ENCODE measurements at places on chromosomes 1 and 21.
A peak's percentile ranks its signal among the peaks of the same experiment; 100 is the strongest.

GRCh38 chr1:118104951-118105350 lies 80.1 kb downstream of the SPAG17 start:
- no peak for DNase-seq

- peak; percentile 70 for DNase-seq
Observed at GRCh38 chr21:37257967-37258877, 8.9 kb downstream of the VPS26C start.

- DNase-seq = no peak
Observed at GRCh38 chr1:59592924-59593323, 221.8 kb upstream of the HOOK1 start.

DNA sequence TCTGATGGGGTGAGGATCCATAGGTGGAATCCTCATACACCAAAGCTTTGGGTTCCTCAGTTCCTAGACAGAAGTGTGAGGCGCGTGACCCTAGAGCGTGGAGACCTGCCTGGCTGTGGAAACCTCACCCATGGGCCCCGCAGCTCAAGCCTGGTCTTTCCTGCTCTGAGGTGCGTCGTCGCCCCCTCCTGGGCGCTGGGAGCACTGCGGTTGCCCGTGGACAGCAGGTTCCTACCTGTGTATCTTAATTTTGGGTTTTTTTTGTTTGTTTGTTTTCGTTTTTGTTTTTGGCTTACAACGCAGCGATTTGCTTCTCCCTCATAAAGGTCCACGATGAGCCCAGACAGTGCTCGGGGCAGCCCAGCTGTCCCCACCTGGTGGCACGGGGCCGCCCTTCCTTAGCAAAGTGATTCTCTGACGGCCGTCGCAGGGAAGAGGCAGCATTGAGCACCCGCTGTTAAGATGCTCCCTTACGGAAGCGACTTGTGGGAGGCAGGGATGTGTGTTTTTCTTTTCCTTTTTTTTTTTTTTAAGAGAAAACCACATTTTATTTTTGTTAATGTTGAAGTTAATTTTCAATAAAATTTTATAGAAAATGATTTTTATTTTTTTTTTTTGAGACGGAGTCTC lies 36.5 kb upstream of the TRAPPC10 start:
- DNase-seq = peak; percentile 59

- DNase-seq = no peak
Observed at GRCh38 chr1:3463891-3464648, 9.6 kb downstream of the ARHGEF16 start.

- no peak for DNase-seq
Observed at GRCh38 chr1:158002022-158002630, 8.7 kb downstream of the KIRREL1 start.

DNA sequence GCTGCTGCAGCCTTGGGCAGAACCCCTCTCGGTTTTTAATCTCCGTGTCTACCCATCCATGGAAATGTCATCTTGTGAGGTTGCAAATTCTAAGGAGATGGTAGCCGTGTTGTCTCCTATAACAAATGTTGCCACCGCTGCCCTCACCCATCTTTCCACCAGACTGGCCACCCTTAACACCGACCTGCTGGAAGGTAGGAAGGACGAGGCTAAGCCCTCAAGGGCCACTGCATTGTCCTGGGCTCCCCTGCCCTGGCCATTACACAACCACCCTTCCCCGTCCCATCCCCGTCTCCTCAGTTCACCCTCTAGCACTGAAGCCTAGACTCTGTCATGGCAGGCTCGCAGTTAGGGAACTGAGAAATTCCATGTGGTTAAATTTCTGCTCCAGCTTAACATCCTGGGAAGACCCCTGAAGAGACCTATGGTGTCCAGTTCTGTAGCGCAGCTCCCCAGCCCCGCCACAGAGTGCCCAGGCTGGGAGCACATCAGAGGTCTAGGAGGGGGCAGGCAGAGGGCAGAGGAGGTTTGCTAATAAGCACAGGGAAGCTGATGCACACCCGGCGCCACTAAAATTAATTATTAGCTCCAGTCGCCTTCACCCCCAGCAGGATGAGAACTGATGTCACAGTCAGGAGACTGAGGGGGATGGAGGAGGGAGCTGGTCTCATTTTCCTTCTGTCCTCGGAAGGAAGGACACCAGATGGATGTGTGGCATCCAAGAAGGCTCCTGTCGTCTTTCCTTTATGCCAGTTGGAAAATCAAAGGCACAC lies 38.3 kb downstream of the STUM start:
- DNase-seq = no peak

- DNase-seq = no peak
Observed at GRCh38 chr1:183588827-183589226, 1.4 kb downstream of the NCF2 start.

GRCh38 chr1:204419064-204419403 lies 7.4 kb upstream of the PPP1R15B start:
- DNase-seq = no peak

GRCh38 chr1:27350663-27351540 lies 9.1 kb downstream of the SYTL1 start:
- DNase-seq = no peak

DNA sequence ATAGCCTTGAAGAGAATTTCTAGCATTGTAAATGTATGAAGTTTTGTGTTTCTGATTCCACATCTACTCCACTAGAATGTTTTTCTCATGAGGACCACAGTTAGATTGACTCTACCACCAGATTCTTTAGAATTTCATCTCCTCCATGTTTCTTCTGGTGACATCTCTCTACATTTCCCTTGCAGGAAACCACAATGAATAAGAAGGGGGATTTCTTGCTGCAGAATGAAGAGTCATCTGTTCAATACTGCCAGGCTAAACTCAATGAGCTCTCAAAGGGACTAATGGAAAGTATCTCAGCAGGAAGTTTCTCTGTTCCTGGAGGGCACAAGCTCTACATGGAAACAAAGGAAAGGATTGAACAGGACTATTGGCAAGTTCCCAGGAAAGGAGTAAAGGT lies 18.6 kb downstream of the GBP6 start:
- DNase-seq = no peak

DNA sequence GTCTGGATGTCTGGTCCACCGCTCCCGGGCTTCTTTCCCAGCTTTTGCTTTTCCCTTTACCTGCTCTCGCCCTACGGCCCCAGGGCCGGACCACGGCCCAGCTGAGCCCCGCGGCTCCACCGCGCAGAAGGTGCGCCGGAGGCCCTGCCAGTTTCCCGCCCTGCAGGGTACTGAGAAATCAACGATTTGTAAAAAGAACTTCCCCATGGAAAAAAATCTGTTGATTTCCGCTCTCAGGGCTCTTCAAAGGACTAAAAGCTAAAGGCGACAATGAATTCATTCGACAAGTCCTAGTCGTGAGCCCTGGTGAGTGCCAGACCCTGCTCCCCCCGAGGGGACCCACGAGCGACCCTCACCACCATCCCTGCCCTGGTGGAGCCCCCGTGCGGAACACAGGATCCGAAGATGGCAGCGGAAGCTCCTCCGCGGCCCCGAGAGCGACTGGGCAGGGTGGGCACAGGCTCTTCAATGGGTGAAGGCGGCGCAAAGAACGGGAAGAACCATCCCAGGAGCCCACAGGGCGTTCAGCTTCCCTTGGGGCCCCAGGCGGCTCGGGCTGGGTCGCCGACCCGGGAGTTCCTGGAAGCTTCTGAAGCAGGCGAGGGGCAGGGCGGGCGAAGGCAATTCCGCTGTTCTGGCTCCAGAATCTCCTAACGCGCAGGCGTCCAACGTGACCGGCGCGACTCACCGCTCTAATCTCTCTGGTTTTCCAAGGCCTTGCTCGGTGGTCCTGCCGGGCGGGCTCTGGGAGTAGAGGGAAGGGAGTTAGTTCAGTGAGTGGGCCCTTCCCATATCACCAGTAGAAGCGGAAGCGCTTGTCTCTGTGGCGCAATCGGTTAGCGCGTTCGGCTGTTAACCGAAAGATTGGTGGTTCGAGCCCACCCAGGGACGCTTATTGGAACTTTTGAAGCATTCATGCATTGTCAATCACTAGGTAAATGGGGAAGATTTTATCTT lies 6.6 kb upstream of the RNU1-2 start:
- peak; percentile 22 for DNase-seq

DNA sequence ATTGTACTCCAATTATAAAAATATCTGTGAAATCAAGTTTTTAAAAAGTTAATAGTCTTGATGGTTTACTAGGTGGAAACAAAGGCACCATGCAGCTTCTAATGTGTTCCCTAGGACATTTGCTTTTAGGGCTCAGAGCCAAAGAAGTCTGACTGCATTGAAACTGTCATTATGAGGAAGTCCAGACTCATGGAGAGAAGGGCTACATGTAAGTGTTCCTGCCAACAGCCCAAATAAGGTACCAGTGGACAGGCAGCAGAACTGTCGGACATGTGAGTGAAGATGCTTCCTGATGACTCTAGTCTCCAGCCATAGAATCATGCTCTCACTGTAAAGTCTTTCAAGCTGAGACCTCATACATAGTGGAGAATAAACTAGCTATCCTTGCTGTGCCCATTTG lies 287.6 kb downstream of the AKT3 start:
- no peak for DNase-seq

GRCh38 chr1:227318853-227319607 lies 738 bp upstream of the CDC42BPA start:
- DNase-seq = no peak

GRCh38 chr1:39632323-39632681 lies 7.1 kb downstream of the HEYL start:
- DNase-seq = no peak

- no peak for DNase-seq
Observed at GRCh38 chr1:18484721-18485120, 4.0 kb downstream of the KLHDC7A start.

GRCh38 chr1:229370601-229371021 lies 27.8 kb upstream of the CCSAP start:
- DNase-seq = no peak

- DNase-seq = no peak
Observed at GRCh38 chr1:30184393-30185141, 538.8 kb downstream of the MATN1 start.

DNA sequence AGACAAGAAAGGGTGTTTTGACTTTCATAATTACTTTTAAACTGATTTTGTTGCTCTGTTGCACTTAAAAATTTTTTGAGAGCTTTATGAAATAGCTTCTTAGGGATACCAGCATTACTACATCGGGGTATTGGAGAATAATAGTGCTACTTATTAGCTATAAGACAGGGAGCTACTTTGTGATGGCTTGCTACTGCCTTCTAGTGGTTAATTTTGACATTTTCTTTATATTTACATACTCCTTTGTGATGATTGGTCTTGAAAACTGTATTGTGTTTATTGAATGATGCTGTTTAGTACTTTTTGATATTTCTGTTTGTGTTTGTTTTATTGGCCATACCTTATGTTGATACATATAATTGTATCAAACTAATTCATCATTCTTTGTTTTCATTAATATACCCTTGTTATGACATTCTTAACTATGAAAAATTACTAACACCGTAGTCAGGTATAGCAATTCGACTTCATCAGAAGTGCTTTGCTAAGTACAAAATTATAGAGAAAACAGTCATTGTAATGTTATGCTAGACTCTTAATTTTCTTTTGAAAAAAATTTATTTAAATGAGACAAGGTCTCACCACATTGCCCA lies 85.5 kb downstream of the CLIC4 start:
- no peak for DNase-seq

DNA sequence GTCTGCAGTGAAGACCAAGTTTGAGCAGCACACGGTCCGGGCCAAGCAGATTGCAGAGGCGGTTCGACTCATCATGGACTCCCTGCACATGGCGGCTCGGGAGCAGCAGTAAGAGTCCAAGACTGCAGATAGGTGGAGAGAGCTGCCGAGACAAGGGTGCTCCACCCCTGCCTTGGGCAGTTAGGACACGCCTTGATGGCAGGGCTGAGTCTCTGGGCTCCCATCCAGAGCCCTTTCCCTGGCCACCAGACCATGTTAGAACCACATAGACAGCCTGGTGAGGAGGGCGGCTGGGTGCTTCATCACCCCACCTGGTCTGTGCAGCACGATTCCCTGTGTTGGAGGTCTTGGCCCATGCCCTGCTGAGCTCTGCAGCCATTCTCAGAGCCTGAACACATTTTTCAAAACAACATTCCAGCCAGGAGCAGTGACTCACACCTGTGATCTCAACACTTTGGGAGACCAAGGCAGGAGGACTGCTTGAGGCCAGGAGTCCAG lies 17.3 kb upstream of the MIIP start:
- no peak for DNase-seq

DNA sequence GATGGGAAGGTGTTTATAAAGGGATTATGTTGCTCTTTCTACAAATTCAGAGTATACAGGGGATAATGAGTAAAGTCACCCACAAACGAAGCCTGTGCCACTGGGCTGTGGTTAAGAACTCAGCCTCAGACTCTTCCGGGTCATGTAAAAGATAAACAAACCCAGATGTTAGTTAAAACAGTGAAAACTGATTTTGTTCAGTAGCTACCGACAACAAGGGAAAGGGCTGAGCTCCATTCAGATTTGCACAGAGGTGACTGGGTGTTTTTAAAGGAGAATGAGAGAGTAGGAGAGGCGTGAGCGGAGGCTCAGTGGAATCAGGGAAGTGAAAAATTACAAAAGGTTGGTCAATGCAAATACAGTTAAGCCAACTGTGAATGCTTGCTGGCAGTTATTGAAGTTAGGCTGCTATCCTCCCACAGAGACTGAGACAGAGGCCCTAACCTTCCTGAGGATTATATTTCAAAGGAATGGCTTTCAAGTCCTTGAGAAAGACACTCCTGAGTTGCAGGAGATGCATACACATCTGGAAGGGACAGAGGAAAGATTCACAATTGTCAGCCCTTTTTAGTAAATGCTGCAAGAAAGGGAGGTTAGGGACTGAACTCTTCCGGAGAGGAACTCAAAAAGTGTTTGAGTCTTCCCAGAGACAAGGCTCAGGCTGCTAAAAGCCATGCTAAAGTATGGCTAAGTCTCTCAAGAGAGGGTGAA lies 29.9 kb upstream of the SAMD13 start:
- DNase-seq = no peak

- DNase-seq = no peak
Observed at GRCh38 chr1:53172426-53173128, 24.0 kb upstream of the CPT2 start.

DNA sequence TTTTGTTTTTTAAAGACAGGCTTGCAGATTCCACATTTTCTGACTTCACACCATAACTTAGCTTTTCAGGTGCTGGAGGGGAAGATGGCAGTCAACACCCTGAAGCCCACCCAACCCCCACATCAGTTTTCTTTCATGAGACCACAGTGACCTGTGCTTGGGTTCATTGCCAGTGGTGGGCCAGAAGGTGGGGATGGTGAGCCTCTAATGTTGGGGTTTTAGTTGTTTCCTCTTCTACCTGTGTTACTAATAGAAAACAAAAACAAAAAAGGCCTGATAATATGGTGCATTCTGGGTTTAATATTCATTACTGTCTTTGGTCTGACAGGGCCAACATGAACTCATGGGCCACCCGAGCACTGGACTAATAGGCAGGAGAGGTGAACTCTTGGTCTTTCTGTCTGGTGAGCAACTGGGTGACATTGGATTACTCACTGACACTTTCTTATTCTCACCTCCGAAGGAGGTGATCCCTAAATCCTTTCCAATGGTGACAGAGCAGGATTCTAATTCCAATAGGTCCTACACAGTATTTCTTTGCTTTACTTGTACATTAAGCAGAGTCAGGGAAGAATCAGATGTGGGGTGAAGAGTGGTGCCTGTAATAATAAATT lies 132.8 kb downstream of the CLIC6 start:
- DNase-seq = no peak

GRCh38 chr1:246155923-246156322 lies 351.2 kb downstream of the SMYD3 start:
- DNase-seq = no peak

Data from T-helper 17 cell (primary cell).